ENCODE measurements at places on chromosomes 7 and 10. TPM values are rescaled to one million over a fixed set of nuclear protein-coding genes. Genes with fewer than 3 reads are reported as not detected.

DNA sequence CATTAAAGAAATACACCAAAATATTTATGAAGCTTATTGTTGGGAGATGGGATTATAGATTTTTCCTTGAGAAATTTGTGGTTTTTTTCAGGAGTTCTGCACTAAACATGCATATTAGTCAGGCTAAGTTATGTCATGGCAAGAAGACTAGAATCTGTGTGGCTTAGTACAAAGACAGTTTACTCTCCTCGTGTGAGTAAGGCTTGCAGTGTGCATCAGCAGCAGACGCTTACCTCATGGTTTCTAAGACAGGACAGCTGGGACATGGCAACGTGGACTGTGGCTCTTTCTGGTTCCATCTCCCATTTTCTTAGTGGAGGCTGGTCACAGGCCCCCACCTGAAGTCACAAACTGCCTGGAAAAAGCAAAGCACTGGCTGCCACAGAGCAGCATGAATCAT is 429.6 kb upstream of the VSTM2A start:
- DNase-seq = no peak

DNA sequence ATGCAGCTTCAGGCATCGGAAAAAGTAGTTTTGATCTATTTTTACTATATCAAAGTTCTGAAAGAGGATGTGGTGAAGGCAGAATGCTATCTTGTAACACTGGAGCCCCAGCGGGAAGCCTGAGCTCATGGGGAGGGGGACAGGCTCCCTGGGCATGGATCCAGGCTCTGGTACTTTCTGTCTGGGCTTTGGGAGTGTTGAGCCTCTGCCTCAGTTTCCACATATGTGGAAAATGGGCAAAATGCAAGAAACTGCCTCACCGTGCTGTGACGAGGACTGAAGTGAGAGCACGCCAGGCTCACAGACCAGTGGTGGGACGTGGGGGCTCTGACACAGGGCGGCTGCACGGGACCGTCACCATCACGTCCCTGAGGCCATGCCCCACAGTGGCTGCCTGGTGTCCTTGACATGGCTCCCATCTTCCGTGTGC is 182.9 kb upstream of the SHH start:
- DNase-seq = no peak

The CCL26 gene
- total RNA-seq = 7.5 TPM

DNA sequence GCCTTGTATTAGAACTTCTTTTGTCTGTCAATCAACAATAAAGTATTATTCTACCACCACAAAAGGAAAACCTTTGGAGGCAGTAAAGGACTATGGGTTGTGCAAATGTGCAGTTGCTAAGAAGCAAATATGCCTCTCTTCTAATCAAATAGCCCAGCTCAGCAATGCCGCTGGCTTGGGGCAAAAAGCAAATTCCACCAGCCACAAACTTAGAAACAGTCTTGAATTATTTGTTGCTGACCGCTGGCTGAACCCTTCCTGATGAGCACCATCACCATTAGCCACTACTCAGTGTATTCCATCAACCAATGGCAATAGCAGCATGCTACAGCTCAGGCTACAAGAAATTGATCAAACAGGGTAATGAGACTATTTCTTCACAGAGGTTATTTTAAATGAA is 51.0 kb downstream of the SKAP2 start:
- DNase-seq = no peak

The ADRB1 gene
- total RNA-seq = 1.0 TPM

DNA sequence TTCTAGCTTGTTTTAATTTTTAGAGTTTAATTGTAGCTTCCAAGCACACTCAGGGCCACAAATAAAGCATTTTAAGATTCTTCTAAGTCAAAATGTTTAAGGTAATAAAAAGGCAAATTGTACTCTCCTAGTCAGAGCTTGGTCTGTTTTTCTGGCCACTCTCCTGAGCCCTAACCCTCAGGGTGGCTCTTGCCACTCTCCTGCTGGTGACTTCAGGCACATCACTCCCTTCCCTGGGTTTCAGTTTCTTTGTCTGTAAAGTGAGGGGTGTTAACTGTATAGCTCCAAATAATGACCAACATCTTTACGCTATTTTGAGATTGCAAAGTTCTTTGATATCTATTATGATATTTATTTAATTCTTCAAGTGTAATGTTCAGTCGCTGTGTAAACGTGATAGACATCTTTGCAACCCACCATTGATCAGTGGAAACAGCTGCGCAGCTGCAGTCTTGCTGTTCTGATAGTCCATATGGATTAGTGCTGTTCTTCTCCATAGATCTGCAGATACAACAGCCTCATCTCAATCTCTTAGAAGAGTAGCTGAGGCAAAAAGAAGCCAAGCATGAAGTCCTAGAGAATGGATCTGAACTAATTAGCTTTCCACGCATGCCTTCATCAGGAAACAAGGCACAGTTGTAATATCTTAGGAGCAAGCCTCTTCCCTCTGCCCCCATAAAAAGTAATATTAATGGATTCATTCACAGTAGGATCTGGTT is 189.9 kb downstream of the PLPP4 start:
- no peak for DNase-seq

The CYP3A7 gene
- total RNA-seq = 803 TPM

DNA sequence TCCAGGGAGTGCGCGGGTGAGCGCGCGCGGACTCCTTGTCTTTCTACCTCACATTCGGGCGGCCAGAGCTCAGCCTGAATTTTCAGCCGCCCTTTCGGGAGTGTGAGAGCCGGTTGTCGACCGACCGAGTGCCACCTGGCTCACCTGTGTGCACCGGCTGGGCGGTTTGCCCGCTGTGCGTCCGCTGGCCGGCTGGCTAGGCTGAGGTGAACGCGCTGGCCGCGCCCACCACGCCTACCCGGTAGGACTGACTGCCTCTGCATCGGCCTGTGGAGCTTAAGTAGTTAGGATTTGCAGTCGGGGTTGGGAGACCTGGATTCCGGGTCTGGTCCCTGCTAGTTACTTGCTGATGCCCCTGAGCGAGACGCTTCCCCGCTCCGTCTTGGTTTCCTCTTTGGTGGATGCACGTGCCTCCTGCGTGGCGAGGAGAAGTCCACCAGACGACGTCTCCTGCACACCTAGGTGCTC is 553 bp downstream of the TSPAN15 start:
- DNase-seq = peak; percentile 65

DNA sequence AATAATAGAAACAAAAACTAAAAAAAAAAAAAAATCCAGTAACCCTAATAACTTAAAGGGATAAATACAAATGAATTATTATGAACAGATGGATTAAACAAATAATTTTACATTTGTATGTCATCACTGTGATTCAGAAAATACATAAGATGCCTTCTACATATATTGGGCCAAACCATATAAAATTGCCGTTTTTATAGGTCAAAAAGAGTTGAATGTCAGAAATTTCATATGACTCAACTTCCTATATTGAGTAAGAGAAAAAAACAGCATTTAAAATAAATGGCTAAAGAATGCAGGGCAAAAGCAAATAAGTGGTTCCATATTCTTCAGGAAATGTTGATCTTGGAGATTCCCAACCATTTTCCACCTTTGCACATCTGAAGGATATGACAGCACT is 9.4 kb downstream of the SLC35B4 start:
- no peak for DNase-seq

DNA sequence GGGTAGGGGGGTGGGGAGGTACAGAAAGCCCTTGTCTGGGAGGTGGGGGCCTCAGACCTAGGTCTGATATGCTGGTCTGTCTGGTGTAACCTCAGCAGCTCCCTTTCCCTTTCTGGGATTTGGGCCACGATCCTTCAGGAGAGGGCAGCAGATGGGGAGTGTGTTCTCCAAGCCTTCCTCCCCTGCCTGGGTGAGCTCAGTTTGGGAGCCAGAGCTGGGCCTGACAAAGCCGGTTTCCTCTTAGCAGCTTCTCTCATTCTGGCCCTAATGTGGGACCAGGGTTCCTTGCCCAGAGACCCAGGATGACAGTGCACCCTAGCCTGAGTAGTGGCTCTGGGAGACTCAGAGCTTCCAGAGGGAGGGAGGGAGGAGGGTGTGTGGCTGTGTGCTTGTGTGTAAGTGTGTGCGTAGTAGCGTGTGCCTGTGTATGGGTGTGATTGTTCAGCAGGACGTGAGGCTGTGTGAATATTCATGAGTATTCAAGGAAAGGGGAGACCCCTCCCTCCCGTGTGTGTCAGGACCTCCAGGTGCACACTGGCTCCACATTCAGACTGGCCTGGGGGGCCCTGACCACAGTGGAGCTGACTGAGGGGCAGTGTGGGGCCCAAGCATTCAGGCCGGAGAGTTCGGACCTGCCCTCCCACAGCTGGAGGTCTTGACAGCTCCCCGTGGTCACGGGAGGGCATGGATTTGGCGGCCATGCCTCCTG is 96.5 kb downstream of the ZMIZ1 start:
- no peak for DNase-seq

- DNase-seq = no peak
Observed at GRCh38 chr7:44696728-44697127, 51.9 kb upstream of the ZMIZ2 start.

DNA sequence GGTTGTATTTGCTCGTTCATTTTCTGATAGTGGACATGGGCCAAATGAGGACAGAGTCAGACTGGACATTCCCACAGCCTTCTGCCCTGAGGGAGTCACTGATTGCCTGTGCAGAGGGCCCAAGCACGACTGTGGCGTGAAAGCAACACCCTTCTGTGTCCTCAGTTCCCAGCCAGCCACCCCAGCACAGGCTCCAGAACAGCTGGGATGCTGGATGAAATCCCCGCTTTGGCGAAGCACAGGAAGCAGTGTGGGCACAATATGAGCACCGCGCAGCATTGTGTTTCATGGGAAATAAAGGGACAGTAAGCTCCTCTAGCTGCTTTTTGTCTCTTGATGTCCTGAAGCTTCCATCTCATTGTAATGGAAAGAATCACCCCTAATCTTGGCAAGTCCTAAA is 20.5 kb downstream of the TRIL start:
- DNase-seq = no peak

The ZNF853 gene
- 9.0 TPM for total RNA-seq

Data from hepatocyte (in vitro differentiated cells).